ENCODE measurements at places on chromosomes 5 and 9.

GRCh38 chr5:86542532-86542931, 75.2 kb upstream of the COX7C start:
- DNase-seq, result no peak

DNA sequence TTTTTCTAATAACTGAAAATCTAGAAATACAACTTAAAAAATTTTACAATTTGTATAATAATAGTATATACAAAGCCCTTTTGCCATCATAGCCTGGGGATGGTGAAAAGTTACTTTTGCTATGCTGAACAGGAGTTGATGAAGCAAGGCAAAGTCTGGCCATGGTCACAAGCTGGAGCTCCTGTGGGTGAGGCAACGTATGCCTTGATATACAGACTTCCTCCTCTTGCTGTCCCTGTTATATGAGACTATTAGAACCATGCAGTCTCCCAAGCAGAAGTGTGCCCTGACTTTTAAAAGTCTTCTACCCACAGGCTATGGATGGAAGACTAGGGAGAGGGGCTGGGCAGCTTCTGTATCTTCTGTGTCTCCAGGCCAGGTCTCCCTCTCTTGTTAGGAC, 15.7 kb downstream of the FAM151B start:
- no peak for DNase-seq

- DNase-seq, result no peak
Observed at GRCh38 chr5:167406513-167406912, 884.9 kb upstream of the WWC1 start.

- DNase-seq, result no peak
Observed at GRCh38 chr5:142661957-142662356, 23.9 kb downstream of the FGF1 start.

- no peak for DNase-seq
Observed at GRCh38 chr9:123562844-123563346, 206.9 kb downstream of the CRB2 start.

DNA sequence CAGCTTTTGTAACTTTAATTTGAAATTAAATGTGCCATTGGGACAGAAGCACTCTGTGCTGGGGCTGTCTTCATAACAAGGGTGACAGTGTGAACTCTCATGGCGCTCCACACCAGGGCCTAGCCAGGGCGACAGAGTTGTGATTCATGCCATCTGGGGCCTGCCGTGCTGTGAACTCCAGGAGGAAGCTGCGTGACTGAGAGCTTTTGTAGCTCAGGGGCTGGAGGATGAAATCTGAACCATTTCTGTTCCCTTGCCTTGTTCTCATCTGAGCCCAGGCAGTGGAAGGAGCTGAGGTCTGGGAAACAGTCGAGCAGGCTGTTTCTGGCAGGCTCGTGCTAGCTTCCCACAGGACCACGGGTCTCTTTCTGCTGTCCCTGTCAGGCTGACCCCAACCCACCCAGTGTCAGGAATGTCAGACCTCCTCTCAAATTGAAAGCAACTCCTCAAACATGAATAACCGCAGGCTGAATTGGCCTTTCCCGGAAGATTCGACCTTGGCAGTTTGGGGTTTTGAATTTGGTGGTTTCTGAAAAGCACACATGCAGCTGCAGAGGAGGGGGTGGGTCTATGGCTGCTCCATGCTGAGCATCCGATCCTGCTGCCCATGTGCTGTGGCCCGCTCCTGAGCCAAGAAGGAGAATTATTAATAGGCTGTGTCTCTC, 69.2 kb upstream of the RPS23 start:
- no peak for DNase-seq

DNA sequence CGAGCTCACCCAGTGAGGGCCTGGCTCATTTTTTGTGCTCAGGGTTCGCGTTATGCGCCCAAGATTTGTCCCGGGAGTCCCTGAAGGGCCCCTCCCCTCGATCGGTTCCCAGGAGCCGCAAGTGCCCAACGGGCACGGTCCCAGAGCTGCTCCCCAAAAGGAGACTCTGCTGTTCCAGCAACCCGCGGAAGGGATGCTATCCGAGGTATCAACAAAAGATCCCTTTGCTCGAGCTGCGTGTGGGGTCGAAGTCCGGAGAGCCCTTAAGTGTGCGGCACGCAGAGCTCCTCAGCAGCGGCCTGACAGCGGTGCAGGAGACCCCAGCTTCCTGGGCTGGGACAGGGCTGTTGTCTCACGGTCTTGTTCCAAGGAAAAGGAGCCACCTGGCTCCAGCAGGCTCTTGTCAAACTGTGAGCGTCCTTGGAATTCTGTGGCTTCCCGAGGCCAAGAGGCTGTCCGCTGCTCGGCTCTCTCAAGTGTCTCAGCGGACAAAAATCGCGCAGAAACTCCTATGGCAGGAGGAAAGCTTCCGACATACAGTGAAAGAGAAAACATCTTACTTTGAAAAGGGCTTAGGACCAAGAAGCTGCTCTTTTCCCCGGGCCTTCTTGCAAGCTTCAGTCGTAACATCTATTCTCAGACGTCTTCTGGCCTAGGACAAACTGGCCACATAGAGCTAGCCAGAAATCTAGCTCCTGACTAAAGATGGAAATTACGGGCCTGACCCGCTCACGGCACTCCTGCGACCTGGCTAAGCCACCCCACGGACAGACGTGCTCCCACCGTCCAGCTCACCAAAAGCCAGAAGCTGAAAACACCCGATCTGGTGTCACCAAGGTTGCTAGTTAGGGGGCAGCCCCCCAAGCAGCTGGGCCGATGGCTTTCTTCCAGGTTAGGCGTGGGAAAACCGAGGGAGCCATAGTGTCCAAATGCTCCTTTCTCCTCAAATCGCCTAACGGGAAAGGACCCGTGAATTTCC, 2.6 kb upstream of the FOXB2 start:
- no peak for DNase-seq

- DNase-seq, result no peak
Observed at GRCh38 chr9:95736891-95737522, 138.5 kb upstream of the ERCC6L2 start.

DNA sequence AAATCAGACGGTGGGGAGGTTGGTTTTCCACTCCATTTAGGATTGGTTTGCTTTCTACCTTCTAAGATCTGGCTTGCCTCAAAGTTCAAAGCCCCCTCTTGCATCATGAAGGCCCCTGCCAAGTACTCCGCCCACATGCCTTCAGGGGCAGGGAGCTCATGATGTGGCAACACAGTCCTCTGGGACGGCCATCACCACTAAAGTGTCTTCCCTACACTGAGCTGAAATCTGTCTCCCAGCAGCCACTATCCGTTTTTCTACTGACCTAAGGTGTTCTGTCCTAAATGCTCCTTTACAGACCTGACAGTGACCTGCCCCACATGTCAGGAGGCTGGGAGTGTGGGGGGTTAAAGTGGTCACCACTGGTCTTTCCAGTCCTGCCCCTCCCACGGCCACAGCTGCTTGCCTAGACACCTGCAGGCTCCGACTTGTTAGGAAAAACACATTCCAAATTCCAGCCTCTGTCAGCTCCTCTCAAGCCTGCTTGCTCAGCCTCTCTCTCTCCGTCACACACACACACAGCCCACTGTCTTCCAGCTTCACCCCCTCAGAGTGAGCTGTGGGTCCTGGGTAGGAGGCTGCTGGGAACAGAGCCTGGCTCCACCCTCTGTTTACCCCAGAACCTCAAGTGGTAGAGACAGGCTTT, 44.9 kb downstream of the SHB start:
- DNase-seq, result no peak

DNA sequence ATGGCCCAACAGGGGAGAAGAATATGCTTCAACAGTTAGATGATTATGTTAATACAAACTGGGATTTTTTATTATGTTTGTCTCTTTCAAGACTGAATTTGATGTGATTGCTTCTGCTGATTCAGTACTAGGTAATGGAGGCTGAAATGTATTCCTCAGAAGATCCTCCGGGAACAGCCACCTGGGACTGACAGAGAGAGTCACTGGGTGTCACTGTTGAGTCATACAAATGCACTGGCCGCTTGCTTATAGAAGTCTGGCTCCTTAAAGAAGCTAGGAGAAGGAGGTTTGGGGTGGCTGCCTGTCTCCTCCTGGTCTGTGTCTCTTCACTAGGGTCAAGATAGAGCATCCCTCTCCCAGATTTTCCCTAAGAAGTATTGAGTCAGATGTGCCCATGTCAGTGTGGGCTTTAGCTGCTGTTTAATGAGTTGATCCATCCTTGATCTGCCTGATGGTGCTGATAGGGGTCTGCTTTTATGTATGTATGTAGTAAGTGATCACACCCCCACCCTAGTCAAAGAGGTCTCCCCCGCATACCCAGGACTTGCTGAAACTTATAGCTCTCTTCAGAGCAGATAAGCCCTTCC, 773.4 kb downstream of the BRINP1 start:
- no peak for DNase-seq

DNA sequence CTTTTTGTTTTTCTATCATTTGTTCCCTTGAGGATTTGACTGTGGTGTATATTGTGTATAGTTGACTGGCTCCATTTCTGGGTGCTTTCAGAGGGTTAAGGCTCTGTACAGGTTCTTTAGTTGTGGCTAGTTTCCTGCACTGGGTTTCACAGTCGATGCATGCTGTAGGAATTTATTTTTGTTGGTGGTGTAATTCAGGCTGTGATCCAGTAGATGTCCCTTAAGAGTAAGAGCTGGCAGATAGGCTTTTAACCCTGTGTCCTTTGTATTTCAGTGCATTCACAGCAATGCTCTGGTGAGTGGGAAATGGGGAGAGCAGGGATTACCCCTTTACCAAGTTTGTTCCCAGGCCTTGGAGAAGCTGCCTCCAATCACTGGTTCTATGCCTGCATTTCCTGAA, 112.9 kb downstream of the SPATA31D1 start:
- DNase-seq, result no peak

- DNase-seq, result peak; percentile 1
Observed at GRCh38 chr5:38420691-38421390, 135.6 kb downstream of the LIFR start.

DNA sequence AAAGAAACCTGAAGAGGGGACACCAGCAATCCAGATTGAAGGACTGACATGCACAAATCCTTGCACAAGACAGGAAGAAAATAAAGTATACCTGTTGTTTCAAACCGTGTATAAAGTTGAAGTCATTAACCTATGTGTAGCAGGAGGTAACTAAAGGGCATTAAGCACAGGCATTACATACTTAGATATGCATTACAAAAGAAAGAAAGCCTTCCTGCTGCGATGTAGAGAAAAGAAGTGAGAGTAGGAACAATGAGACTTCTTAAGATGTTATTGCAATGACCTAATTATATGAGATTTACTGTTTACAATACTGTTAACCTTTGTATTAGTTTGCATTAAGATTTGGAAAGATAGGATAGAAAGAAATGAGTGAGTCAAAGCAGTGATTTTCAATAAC, 308.9 kb upstream of the PTPRD start:
- DNase-seq, result no peak

- DNase-seq, result no peak
Observed at GRCh38 chr9:81671880-81672280, 17.5 kb downstream of the TLE1 start.

GRCh38 chr5:180026320-180026719, 45.2 kb downstream of the RNF130 start:
- DNase-seq, result no peak

DNA sequence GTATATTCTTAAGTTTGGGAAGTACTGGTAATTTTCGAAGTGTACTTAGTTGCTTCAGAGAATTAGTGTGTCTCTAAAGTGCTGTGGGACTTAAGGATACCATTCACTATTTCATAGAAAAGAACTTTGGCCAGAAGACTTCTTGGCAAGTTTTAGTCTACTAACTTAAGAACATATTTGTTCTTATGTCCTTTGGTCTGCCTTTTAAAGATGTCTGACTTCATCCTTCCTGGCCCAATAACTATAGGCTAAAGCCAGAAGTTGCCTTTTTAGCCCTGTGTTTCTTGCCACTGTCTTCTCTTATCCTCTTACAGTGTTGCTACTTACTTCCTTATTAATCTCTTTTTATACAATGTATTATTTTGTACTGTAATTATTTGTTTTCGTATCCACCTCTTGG, 6.3 kb downstream of the RBM27 start:
- DNase-seq, result no peak
